ENCODE measurements at places on chromosomes 4 and X.

GRCh38 chr4:73922766-73923630, 53.8 kb downstream of the CXCL1 start:
- DNase-seq = peak; percentile 54

GRCh38 chr4:112680996-112681395, 44.1 kb downstream of the LARP7 start:
- no peak for DNase-seq

DNA sequence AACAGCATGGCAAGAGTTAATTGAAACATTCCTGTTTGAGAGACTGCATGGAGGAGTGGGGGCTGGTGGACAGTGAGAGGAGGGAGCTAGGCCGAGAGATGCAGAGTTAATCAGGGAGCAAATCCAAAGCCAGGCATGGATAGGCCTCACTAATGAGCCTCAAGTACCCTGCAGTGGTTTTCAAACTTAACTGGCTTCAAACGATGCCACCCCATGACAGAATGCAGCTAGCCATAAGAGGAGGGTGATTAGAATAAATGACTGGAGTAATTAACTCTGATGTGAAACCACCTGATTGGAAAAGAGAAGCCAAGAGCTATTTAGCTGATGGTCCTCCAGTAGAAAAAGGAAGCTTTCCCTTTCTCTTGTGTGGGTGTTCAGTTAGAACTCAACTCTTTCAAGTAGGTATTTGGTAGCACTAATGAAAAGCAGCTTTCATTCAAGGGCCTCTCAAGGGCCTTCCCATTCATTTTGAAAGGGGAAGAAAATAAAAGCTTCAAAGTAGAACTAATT, 215.4 kb upstream of the MAB21L2 start:
- DNase-seq = no peak

GRCh38 chrX:106959901-106960300, 39.7 kb downstream of the CLDN2 start:
- DNase-seq = peak; percentile 12

- no peak for DNase-seq
Measured at GRCh38 chrX:79408623-79409322, 41.6 kb upstream of the ITM2A start.

- DNase-seq = peak; percentile 23
Measured at GRCh38 chr4:24754571-24754970, 40.8 kb upstream of the SOD3 start.

- DNase-seq = peak; percentile 80
Measured at GRCh38 chrX:19811807-19812604, 75.4 kb downstream of the SH3KBP1 start.

GRCh38 chr4:100695871-100696270, 178.0 kb upstream of the EMCN start:
- no peak for DNase-seq

DNA sequence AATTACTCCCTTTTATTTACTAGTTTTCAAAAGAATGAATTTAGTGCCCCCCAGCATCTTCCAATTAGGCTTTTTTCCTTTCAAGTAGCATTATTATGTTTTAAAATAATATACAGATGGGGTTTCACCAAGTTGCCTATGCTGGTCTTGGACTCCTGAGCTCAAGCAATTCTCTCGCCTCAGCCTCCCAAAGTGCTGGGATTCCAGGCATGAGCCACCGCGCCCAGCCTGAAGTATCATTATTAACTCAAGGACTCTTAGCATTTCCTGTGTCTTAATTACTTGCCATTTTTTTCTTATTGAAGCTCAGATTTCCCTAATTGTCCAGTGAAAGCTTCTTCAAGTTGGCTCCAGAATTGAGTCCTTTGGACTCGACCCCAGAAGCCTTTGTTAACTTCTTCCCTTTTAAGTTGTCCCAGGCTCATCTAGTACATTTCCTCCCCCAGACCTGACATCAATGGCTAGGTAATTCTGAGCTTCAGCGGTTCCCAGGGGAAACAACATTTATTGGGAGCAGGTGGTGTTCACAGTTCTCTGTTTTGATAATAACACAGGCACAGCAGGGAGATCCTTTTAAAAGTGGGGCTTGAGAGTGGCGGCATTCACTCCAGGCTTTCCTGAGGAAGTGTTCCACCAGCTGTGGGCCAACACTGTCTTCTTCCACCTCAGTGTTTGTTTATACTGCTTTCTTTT, 10.0 kb downstream of the SAT1 start:
- DNase-seq = no peak

DNA sequence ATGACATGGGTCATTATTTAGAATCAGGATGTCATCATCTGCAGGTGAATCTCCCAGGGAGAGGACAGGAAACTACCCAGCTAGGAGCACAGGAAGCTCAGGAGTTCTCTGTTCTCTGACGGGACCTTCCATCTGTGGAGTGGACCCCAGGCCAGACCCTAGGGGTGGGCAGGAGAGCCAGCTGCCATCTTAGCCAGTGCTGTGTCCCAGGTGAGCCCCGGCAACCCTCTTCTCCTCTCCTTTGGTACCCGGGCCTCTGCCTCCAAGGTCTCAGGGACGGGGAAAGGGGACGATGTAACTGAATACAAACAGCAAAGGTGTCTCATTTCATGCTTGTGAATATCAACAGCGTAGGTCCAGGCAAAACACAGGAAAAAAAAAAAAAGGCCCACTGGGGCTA, 48.5 kb downstream of the C4orf50 start:
- DNase-seq = no peak

DNA sequence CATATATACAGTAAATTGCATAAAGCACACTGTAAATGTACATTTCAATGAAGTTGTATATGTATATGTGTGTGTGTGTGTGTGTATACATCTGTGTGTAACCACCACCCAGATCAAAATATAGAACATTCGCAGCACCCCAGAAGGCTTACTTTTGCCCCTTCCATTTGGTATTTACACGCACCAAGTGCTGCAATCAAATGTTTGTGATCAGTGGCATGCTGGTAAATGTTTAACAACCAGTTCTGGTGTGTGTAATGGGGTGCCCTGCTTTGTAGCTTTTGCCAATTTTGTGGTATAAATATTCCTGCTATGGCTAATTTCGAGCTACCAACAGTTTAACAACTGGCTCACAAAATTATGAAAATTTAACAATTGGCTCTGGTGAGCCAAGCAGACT, 101.3 kb downstream of the RTL5 start:
- no peak for DNase-seq

Measured in fibroblast of skin of back (primary cell).